ENCODE measurements at places on chromosomes 1 and 21.

GRCh38 chr1:184790642-184791549 is 36.2 kb upstream of the EDEM3 start:
- DNase-seq = no peak

- DNase-seq = no peak
Measured at GRCh38 chr1:47951545-47952235, 45.5 kb downstream of the TRABD2B start.

DNA sequence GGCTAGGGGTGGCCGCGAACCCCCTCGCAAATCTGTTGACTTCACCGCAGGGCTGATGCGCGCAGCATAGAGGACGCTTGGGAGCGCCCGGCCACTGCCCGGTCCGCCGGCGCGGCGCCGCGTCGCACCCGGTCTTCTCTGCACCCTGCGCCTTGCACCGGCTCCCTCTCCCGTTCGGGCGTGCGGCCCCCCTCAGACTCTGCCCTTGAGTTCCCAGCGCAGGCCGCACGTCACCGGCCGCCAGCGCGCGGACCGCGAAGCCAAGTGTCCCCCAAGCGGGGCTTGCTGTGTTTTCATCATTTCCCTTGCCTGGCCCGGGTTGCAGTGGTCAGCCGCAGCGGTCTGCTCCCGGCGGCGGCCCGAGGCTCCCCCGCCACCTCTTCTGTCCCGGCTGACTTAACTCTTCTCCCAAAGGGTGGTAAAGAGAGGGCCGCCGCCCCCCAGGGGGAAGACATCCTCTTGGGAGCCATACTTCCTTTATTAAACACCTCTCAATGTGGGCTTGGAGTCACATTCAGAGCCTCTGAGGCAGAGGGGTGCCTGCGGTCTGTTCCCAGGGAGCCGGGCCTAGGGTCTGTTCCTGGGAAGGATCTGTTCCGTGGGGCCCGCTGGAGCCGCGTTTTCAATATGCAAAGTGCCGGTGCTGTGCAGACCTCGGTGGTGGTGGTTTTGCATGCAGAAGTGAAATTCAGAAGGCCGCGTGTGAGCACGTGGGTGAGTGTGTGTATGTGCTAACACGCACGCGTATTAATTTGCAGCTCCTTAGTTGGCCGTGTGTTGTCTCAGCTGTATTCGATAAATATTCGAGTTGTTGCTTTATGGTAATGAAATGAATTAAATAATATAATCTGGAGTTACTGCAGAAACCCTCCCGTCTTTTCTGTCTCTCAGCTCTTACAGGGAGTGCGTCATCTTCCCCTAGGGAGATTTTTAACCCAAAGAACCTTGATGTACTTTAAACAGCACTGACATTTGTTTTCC is 17.6 kb downstream of the PBX1 start:
- no peak for DNase-seq

DNA sequence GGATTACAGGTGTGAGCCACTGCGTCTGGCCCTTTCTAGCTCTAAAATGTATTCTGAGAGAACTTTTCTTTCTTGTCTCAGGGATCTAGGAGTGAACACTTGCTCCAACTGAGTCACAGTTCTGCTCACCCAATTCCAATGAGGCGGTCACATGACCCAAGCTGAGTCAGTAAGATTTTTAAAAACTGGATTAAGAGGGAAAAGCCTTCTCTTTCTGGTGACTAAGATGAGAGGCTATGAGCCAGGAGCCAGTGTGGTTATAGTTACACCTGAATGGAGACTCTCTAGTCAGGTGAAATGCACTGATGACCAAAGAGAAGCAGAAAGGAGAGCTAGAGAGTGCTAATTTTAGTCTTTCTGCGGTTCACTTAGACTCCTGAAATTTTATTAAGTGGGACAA is 9.5 kb upstream of the DEPDC1 start:
- no peak for DNase-seq

DNA sequence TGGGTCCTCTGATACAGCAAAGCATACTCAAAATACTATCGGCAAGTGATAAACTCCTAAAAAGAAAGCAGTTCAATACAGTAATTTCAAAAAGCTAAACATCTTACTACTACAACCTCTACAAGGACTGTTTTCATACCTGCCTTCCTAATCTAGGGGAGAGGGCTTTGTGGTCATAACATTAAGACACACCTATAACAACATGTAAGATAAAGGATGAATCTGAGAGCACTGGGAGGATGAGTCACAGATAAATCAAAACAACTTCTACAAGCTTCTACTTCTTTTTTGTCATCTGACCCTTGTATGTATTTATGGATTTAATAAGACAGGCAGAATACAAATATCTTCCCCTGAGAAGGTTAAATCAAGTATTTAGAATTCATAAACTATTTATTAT is 40.0 kb downstream of the LTN1 start:
- DNase-seq = no peak

GRCh38 chr1:199054694-199055093 is 415.9 kb downstream of the PTPRC start:
- no peak for DNase-seq

GRCh38 chr1:24709791-24710441 is 35.3 kb upstream of the CLIC4 start:
- DNase-seq = no peak

GRCh38 chr1:110328274-110328673 is 10.9 kb upstream of the RBM15 start:
- no peak for DNase-seq

DNA sequence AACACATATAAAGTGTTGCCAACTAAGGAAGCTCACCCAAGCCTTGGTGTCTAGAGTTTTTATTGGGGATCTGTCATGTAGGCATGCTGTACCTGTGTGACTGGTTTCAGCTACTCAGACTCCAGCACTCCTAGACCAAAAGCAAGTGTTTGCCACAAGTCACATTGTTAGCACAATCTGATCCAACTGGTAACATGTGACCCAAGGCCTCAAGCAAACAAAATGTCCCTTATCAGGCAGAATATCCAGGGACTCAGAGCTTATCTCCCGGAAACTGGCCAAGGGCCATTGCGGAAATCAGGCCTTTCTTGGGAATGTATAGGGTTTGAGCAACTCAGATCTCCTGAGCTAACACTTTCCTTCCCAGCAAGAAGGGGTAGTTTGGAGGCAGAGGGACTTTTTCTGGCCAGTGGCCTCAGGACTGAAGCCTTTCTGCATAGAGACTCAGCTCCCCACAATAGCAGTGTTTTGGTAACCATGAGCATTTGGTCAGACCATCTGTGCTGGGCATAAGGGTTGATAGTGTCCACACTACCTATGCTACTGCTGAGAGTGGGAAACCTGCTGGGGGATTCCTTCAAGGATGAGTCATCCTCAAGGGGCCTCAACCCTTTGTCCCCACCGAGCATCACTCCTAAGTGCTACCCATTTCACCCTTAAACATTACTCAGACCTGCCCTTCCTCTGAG is 29.6 kb downstream of the NHLH2 start:
- no peak for DNase-seq

DNA sequence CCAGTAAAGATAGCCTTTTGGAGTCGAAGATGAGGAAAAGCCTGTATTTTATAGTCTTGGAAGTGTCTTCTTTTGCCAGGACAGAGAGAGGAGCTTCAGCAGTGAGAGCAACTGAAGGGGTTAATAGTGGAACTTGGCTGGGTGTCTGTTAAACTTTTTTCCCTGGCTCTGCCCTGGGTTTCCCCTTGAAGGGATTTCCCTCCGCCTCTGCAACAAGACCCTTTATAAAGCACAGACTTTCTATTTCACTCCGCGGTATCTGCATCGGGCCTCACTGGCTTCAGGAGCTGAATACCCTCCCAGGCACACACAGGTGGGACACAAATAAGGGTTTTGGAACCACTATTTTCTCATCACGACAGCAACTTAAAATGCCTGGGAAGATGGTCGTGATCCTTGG is at the start of gene VCAM1:
Gene VCAM1, plus strand, starts transcription at position 253 of the 400 bp plus-strand sequence. Its CDS starts 119 bp downstream, at position 372.
- DNase-seq = no peak

- no peak for DNase-seq
Measured at GRCh38 chr1:4058122-4058521, 158.1 kb upstream of the C1orf174 start.

GRCh38 chr1:96971439-96971838 is 249.9 kb downstream of the PTBP2 start:
- no peak for DNase-seq

GRCh38 chr1:68449901-68450300 is at the start of gene RPE65:
TSS of gene RPE65 (minus strand) at chr1:68449954. CDS start at chr1:68449905, 49 bp downstream.
- no peak for DNase-seq

DNA sequence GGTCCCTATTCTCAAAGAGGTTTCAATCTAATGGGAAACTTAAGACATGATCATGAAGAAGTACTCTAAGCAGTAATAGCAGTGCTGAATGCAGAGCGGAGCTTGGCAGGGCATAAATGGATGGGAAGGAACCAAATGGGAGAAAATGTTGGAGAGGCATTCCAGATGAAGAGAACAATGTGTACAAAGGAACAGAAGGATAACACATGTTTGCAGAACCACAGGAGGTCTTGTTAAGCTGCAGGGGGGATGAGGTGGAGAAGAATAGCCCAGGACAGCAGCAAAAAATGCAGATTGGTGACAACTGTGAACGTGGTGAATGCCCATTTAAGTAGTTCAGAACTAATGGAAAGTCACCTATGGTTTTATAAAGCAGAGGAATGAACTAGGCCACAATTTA is 99.1 kb downstream of the ASTN1 start:
- no peak for DNase-seq

DNA sequence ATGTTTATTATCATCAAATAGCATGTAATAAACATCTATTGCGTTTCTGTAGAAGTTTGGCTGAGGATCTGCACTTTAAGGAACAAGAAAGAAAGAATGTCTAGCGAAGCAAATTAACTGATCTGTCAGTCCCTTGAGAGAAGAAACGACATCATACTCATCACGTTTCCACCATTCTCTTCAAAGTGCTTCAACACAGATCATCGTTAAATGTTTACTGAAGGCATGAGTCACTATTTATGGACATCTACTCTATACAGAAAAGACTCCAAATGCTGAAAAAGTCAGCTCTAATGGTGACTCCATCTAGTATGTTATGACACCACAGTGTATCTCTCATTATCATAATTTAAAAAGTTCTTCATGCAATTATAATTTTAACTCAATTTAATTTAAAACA is 369.1 kb downstream of the RGS7 start:
- DNase-seq = no peak

DNA sequence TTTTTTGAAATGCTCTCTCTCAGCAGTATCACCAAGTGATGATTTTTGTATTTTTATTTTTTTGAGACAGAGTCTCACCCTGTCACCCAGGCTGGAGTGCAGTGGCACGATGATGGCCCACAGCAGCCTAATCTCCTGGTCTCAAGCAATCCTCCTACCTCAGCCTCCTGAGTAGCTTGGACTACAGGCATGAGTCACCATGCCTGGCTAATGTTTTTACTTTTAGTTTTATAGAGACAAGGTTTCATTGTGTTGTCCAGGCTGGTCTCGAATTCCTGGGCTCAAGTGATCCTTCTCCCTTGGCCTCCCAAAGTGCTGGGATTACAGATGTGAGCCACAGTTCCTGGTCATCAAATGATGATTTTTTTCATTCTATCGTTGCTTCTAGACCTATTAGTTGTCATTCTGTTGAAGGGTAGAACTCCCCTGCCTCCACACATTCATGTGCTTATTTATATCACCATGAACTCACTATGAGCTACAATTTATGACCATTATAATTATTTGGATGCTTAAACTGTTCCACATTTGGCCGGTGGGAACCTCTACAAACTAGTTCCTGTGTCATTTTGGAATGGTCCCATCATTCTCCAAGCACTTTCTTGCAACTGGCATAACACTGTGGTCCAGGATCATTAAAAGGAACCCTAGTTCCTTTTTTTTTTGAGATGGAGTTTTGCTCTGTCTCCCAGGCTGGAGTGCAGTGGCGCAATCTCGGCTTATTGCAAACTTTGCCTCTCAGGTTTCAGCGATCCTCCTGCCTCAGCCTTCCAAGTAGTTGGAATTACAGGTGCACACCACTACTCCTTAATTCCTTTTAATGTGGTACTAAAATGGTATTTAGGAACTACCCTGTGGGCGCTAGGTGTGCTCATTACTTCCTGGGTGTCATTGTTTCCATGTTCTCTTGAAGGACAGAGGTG is 20.2 kb upstream of the TOR3A start:
- no peak for DNase-seq

DNA sequence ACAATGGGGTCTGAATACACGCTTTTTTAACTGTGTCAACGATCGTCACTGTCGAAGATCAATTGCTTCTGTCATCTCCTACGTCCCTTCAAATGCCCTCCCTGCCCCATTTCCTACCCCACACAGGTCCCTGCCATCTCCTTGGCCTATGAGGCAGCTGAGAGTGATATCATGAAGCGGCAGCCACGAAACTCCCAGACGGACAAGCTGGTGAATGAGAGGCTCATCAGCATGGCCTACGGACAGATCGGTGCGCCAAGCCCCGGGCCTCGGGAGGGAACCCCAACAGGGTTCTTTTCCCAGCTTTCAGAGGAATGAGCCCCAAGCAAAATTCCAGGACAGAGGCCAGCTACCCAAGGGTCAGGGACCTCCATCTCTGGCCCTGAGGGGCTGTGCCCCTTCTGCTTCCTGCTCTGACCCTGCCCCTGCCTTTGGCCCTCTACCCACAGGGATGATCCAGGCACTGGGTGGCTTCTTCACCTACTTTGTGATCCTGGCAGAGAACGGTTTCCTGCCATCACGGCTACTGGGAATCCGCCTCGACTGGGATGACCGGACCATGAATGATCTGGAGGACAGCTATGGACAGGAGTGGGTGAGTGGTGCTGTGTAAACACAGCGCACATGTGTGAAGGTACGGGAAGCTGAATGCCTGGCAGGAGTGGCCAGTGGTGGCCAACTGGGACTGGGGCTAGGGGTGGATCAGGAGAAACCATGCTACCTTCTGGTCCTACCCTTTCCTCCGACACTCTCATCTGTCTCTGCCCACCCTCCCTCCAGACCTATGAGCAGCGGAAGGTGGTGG is 15.1 kb upstream of the ATP1A4 start:
- DNase-seq = no peak

GRCh38 chr1:160143695-160144094 is 7.7 kb upstream of the ATP1A4 start:
- DNase-seq = no peak

- DNase-seq = no peak
Measured at GRCh38 chr1:108044318-108044717, 79.3 kb upstream of the VAV3 start.

- no peak for DNase-seq
Measured at GRCh38 chr1:113647164-113647563, 112.1 kb downstream of the PHTF1 start.

DNA sequence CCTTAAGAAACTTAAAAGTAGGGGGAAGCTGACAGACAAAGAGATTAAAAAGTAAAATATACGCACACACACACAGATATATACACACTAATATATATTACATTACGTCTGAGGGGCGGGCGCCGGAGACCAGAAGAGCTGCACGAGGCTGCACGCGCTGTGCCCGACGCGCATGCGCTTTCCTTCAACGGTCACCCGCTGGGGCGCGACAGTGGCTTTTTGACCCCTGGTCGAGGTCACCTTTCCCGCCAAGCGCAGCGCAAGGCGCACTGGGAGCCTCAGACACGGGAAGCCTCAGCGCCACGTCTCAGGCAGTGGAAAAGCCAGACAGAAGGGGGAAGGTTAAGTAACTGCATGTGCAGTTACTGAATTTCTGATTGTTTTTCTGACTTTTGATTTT is at the start of gene HORMAD1:
Gene HORMAD1, minus strand, starts transcription at position 193 of the 400 bp plus-strand sequence. CDS start 1,390 bp downstream, outside the sequence.
- no peak for DNase-seq

All from NCI-H1092 (cell line).